Posterior vena cava (tissue), 2 donors: ENCODE measurements at places on chromosomes 1 and 21. TPM values are rescaled to one million over a fixed set of nuclear protein-coding genes. Genes with fewer than 3 reads are reported as not detected.

DNA sequence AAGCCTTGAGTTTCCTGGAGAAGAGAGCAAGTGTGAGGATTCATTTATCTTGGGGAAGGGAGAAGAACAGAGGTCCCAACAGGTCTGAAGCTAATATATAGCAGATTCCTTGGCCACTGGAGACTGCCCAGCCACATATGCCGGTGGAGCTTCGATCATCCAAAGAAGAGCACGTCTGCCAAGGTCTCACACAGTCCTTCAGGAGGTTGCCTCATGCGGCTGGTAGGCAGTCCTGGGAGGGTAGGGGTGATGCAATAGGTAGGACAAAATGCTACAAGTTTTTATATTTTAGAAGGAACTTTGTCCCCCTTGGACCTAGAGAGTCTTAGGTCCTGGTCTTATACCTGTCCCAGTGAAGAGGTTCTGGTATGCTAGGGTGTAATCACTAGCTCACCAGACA lies 582.5 kb downstream of the DPYD start:
- DNase-seq: no peak

- DNase-seq: no peak
These were observed 129.1 kb upstream of the HOOK1 start for GRCh38 chr1:59685666-59686065.

DNA sequence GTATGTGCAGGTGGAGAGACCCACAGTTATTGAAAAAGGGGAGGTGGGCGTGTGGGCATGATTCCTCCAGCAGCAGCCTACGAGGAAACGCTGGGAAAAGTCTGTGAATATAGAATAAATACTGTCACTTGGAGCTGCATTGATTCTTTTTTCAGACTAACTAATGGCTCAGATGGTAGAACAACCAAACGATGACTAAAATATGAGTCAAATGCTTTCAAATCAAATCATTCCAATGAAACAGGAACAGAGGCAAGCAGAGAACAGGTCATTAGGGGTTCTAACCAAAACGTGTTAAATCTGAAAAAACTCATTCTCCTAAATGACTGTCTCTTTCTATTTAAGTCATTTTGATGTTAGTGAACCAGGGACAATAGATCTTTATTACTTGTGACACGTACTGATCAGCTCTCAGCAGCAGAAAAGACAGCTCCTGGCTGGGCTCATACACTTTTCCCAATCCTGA lies 35.1 kb upstream of the SEC16B start:
- DNase-seq: no peak

GRCh38 chr1:167551362-167551761 lies 2.2 kb downstream of the CREG1 start:
- no peak for DNase-seq

DNA sequence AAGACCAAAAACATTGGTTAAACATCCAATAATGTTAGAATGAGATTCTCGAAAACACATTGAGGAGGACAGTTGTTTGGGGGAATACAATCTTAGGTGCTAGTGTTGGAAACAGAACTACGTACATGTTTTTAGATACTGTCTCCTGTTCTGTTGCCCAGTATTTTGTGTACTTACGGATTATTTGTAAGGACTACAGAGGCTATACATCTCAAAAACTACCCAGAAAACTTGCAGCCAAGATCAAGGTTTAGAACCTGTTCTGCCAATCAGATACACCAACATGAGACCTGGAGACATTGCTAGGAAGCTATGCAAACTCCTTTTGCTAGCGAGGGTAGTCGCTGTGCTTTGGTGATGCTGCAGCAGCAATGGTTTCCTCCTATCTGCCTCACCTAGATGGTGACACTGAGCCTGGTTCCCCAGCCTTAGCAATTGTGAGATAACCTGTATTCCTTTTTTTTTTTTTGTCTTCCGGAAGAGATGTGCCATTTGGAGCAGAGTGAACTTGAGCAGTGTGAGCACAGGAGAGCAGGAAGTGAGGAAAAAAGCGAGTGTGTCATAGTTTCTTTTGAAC lies 21.8 kb downstream of the YBX1 start:
- no peak for DNase-seq

DNA sequence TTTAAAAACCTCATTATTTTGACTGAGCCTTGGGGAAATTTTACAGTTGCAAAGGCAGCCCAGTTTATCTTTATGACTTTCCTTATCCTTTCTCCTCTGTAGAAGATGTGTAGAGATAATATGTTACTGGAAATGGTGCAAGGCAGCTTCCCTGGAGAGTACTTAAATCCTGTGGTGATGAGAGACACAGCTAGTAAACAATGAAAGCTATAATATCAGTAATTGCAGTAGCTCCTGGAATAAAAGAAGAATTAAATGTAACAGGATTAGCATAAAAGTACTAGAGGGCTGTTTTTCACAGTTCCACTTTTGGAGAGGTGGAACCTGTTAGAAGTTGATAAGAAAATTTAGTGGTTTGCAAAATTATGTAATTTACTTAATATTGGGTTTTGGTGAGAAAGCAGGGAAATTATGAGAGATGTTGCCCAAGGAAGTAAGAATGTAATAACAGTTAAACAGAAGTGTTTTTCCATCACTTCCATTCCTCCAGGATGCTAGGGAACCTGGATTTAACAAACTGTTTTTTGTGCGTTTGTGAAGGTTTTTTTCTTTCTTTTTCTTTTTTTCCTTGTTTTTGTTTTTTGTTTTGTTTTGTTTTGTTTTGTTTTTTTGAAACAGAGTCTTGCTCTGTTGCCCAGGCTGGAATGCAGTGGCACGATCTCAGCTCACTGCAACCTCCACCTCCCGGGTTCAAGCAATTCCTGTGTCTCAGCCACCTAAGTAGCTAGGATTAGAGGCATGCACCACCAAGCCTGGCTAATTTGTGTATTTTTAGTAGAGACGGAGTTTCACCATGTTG lies 15.7 kb upstream of the EDEM3 start:
- DNase-seq: no peak

DNA sequence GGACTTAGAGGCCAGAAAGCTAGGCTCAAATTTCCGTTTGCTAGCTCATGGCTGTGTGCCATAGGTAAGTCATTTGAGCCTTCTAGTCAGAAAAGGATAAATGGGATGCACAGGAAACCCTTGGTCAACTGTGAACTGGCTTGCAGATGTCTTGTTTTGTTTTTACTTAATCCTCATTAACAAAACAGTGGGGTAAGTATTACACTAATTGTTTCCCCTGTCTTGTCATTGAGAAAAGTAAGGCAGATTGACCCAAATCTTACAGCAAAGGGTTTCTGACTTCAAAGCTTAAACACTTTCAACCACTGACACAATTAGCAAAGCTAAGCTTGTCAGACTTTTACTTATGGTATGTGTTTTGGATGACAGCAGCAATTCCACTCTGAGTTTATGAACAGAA lies 291.3 kb downstream of the NTNG1 start:
- no peak for DNase-seq

GRCh38 chr1:38210021-38210894 lies 163.7 kb upstream of the POU3F1 start:
- no peak for DNase-seq

DNA sequence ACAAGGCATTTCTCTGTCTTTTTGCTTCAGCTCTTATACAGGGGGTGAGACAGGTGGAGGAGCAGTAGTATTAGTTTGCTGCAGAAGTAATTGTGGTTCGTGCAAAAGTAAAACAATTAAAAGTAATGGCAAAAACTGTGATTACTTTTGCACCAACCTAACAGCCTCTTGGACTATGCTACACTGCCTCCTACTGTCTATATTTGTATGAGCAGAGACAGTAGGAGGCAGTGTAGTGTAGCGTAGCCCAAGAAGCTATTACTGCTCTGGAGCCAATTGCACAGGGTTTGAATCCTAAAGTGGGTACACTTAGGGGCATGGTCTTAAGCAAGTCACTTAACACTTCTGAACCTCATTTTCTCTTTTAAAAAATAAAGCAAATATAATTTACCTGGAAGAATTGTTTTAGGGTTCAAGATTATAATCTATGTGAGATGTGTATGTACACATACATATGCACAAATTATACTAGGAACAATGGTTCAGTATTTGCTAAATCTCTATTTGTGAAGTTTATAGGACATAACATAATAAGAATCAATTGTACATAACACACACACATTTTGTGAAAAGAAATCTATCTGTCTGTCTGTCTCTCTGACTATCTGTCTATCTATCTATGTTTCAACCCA lies 103.8 kb downstream of the BRINP3 start:
- no peak for DNase-seq

KIRREL1 gene
- 57.9 TPM for total RNA-seq

OR2L3 gene
- not detected for total RNA-seq
